Mesenchymal stem cell (in vitro differentiated cells and primary cell): ENCODE measurements at places on chromosomes 2 and 18.

DNA sequence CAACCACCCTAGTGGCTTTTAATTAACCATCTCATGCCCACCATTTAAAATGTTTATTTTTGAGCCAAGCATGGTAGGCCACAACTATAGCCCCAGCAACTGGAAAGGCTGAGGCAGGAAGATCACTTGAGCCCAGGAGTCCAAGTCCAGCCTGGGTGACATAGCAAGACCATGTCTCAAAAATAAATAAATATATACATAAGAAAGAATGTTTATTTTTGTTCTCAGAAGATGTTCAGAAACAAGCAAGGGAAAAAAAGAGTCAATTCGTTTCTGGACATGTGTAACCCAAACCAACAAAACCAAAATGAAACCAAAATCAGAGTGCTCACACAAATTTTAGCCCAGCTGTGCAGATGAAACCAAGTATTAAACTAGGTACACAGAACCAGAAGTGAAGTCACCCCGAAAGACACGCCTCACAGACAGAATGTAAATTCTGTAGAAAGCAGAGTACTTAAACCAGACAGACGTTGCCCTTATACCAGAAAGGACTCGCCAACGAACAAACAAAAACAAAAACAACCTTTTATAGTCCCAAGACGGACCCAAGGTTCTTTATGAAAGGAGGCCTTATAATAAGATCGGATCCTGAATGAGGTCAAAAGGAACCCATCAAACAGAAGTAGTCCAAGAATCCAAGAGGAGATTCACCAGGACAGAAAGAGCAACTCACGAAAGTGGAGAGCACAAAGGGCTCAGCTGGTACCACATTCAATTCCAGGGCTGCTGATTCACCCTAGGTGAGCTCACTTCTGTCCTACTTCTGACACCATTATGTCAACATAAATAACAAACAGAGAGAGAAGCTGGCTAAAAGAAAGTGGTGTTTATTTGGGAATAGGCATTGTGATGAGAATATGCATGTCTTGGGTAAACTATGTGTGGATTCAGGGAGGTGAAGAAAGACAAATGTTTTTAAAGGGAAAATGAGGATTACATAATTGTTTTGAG is 31.8 kb upstream of the MTCL1 start:
- peaks cover 1% of the 10 kb centered on the region for H3K4me1 ChIP-seq
- DNase-seq: peak; percentile 56
- no peaks in the 10 kb centered on the region for H3K27me3 ChIP-seq
- H3K36me3 ChIP-seq: no peaks in the 10 kb centered on the region
- H3K4me3 ChIP-seq: no peak overlapping the region

DNA sequence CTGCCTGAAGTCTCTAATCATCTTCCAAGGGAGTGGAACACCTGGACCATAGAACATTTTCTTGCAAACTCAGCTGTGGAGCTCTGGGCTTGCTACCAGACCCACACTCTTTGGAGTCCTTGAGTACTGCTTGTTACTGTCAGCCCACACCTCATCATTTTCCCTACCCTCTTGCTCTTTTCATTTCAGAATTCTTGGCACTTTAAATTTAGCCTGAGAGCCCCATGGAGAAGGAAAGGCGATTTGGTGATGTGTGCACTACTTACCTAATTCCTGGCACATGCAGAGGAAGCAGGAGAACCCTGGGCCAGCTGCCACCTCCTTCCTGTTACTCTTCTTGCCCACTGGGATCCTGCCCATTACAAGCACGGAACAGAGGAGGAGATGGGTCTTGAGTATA is 31.7 kb downstream of the TMEM178A start:
- peak overlapping the region; percentile 25 for H3K27ac ChIP-seq
- no peaks in the 10 kb centered on the region for H3K36me3 ChIP-seq
- peaks cover 4% of the 10 kb centered on the region for H3K4me1 ChIP-seq
- DNase-seq: no peak
- no peaks in the 10 kb centered on the region for H3K27me3 ChIP-seq
- no peak overlapping the region for H3K4me3 ChIP-seq

DNA sequence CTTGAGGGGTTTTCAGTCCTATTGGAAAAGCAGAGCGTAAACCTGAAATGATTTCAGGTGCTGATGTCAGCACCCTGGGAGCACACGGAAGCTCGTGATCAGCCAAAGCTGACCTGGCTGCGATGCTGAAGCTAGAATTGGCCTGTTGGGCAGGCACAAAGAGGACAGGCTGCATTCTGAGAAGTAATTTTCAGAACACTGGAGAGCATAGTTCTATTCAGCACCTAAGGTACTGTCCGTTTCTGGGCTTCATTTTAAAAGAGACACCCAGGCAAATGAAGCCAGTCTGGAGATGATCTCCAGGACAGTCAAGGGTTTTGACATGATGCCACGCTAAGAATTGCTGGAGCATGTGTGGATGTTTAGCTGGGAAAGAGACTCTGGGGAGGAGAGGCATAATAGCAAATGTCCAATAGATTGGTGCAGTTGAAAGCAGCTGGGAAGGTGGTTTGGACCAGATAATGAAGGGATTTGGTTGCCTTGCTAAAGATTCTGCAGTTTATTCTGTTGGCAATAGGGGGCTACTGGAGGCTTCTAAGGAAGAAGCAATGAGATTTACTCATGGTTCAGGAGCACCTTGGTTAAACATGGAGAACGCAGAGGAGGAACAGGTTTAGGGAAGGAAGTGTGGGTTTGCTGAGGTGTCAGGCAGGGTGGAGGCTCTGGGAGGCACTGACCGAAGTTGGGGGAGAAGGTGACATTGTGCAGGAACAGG is 86.6 kb downstream of the ACOXL start:
- H3K36me3 ChIP-seq: no peaks in the 10 kb centered on the region
- peaks cover 52% of the 10 kb centered on the region for H3K27me3 ChIP-seq
- DNase-seq: no peak
- no peak overlapping the region for H3K4me3 ChIP-seq
- H3K27ac ChIP-seq: no peak overlapping the region

- H3K4me1 ChIP-seq: peaks cover 8% of the 10 kb centered on the region
- DNase-seq: no peak
- no peak overlapping the region for H3K27ac ChIP-seq
- no peaks in the 10 kb centered on the region for H3K27me3 ChIP-seq
- H3K4me3 ChIP-seq: no peak overlapping the region
These were observed 179.9 kb upstream of the FN1 start for GRCh38 chr2:215615803-215616174.

- H3K4me3 ChIP-seq: no peak overlapping the region
- H3K4me1 ChIP-seq: no peaks in the 10 kb centered on the region
- no peaks in the 10 kb centered on the region for H3K27me3 ChIP-seq
- peak; percentile 30 for DNase-seq
- no peaks in the 10 kb centered on the region for H3K36me3 ChIP-seq
- H3K27ac ChIP-seq: peak overlapping the region; percentile 13
These were observed 206.2 kb downstream of the NCKAP5 start for GRCh38 chr2:133362061-133362476.

GRCh38 chr2:216308576-216308975 is 63.7 kb downstream of the MARCHF4 start:
- no peak overlapping the region for H3K4me3 ChIP-seq
- H3K27me3 ChIP-seq: no peaks in the 10 kb centered on the region
- H3K36me3 ChIP-seq: no peaks in the 10 kb centered on the region
- H3K27ac ChIP-seq: peak overlapping the region; percentile 20
- peak; percentile 90 for DNase-seq

GRCh38 chr2:236949089-236949905 is 136.4 kb upstream of the COPS8 start:
- H3K36me3 ChIP-seq: no peaks in the 10 kb centered on the region
- no peak overlapping the region for H3K27ac ChIP-seq
- no peak for DNase-seq
- no peak overlapping the region for H3K4me3 ChIP-seq
- no peaks in the 10 kb centered on the region for H3K4me1 ChIP-seq
- peaks cover 3% of the 10 kb centered on the region for H3K27me3 ChIP-seq

GRCh38 chr2:137178951-137179377 is 413.6 kb downstream of the THSD7B start:
- no peak overlapping the region for H3K4me3 ChIP-seq
- peaks cover 2% of the 10 kb centered on the region for H3K4me1 ChIP-seq
- peak overlapping the region; percentile 65 for H3K27ac ChIP-seq
- no peaks in the 10 kb centered on the region for H3K36me3 ChIP-seq
- DNase-seq: peak; percentile 63

DNA sequence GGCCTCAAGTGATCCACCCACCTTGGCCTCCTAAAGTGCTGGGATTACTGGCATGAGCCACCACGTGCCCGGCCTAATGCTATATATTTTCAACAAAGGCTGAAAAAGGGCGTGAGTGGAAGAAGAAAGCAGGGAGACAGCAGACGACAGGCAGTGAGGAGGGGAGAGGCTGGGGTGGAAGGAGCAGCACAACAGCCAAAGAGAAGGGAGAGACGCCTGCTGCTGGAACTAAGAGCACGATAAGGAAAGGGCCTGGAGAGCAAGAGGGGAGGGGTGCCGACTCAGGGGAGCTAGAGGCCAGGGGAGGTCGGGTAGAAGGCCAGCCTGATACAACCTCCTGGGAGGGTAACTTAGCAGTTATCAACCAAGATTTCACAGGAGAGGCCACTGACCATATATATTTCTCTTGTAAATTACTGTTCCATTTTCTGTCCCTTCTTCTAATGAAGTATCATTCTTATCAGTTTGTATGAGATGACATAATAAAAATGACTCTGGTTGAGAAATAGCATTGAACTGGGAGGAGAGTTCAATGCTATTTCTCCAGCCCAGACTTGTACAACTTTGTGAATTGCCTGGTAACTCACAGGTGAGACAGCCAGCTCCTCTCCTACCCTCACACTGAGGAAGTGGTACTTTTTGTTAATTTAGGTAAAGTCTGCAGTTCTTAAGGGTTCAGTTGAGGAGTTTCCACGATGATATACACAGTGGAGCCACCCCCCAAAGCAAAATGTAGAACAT is 5.8 kb upstream of the RNU4ATAC start:
- DNase-seq: no peak
- no peak overlapping the region for H3K4me3 ChIP-seq
- H3K4me1 ChIP-seq: peaks cover 6% of the 10 kb centered on the region
- H3K36me3 ChIP-seq: peaks cover 35% of the 10 kb centered on the region
- H3K27me3 ChIP-seq: no peaks in the 10 kb centered on the region

GRCh38 chr2:7773362-7774360 is 856.4 kb downstream of the RNF144A start:
- no peak for DNase-seq
- H3K27ac ChIP-seq: no peak overlapping the region
- H3K4me3 ChIP-seq: no peak overlapping the region

- no peak overlapping the region for H3K4me3 ChIP-seq
- peaks cover 82% of the 10 kb centered on the region for H3K36me3 ChIP-seq
- no peak for DNase-seq
- no peak overlapping the region for H3K27ac ChIP-seq
- H3K27me3 ChIP-seq: no peaks in the 10 kb centered on the region
- H3K4me1 ChIP-seq: no peaks in the 10 kb centered on the region
These were observed 57.0 kb upstream of the KCNG2 start for GRCh38 chr18:79740521-79741361.

- no peaks in the 10 kb centered on the region for H3K36me3 ChIP-seq
- H3K4me1 ChIP-seq: no peaks in the 10 kb centered on the region
- H3K27ac ChIP-seq: no peak overlapping the region
These were observed 117.5 kb downstream of the SPHKAP start for GRCh38 chr2:228064024-228064423.

DNA sequence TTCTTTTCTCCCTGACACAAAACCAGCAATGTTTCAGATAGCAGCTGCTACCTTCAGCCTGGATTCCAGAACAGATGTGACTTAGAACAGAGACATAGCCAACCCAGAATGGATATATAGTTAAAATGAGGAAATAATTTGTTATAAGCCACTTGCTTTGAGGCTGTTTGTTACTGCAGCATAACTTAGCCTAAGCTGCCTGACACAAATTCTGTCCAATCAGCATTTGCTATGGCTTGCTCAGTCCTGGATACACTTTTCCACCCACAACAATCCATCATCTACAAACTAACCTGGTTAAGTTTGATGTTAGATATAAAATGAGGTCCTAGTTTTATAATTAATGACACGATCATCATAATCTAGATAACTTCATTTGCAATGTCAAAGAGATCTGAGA is 480.4 kb downstream of the NR4A2 start:
- no peak overlapping the region for H3K4me3 ChIP-seq
- no peak for DNase-seq
- no peaks in the 10 kb centered on the region for H3K27me3 ChIP-seq
- H3K27ac ChIP-seq: no peak overlapping the region

DNA sequence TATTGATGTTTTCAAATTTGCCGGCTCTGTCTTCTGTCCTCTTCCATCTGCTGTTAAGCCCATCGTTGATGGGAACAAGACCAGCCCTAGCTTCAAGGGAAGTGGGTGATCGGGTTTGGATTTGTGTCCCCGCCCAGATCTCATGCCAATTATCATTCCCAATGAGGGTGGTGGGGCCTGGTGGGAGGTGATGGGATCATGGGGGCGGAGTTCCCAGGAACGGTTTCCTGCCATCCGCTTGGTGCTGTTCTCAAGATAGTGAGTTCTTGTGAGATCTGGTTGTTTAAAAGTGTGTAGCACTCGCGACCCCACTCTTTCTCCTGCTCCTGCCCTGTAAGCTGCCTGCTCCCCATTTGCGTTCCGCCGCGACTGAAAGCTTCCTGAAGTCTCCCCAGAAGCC is 9.5 kb downstream of the ASB18 start:
- peaks cover 4% of the 10 kb centered on the region for H3K27me3 ChIP-seq
- H3K36me3 ChIP-seq: no peaks in the 10 kb centered on the region
- no peak overlapping the region for H3K27ac ChIP-seq
- DNase-seq: no peak
- no peak overlapping the region for H3K4me3 ChIP-seq

- DNase-seq: peak; percentile 93
- no peaks in the 10 kb centered on the region for H3K36me3 ChIP-seq
- peaks cover 1% of the 10 kb centered on the region for H3K4me1 ChIP-seq
- peak overlapping the region; percentile 97 for H3K27ac ChIP-seq
- no peaks in the 10 kb centered on the region for H3K27me3 ChIP-seq
- H3K4me3 ChIP-seq: no peak overlapping the region
These were observed 385.4 kb upstream of the SYT4 start for GRCh38 chr18:43662657-43663056.

DNA sequence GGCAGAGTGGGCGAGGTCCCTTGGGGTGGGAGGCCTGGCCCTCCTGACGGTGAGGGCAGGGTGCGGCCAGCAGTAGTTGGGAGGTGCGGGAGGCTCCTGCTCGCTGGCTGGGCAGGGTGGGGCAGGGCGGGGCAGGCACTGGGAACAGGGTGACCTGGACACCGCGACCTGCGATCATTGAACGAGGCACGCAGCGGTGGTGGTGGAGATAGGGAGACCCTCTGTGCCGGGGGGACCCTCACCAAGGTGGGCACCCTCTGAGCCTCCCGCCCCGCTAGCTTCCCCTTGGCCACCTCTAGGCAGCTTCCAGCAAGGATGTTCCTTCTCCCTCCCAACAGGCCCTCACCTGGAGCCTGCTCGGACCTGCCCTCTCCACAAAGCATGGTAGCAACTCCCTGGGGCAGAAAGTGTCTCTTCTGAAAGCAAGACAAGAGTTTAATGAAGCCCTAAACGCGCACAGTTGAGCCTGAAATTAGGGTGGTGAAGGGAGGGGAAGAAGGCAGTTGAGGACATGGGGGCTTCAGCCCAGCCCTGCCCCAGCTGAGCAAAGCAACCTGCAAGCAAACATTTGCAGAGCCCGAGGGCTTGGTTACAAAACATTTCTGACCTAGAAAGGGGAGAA is 15.4 kb upstream of the FOSL2 start:
- no peak for DNase-seq
- no peaks in the 10 kb centered on the region for H3K4me1 ChIP-seq
- H3K4me3 ChIP-seq: no peak overlapping the region
- no peaks in the 10 kb centered on the region for H3K36me3 ChIP-seq

- H3K36me3 ChIP-seq: no peaks in the 10 kb centered on the region
- peak; percentile 49 for DNase-seq
- no peaks in the 10 kb centered on the region for H3K27me3 ChIP-seq
These were observed 132.4 kb downstream of the MREG start for GRCh38 chr2:215880970-215881369.

GRCh38 chr18:23929362-23929930 is 85.1 kb upstream of the TTC39C start:
- no peaks in the 10 kb centered on the region for H3K4me1 ChIP-seq
- DNase-seq: no peak
- H3K4me3 ChIP-seq: no peak overlapping the region
- no peak overlapping the region for H3K27ac ChIP-seq
- no peaks in the 10 kb centered on the region for H3K27me3 ChIP-seq
